Globus pallidus (tissue), 1 donor: ENCODE measurements at places on chromosomes 16 and 17.
A peak's percentile ranks its signal among the peaks of the same experiment; 100 is the strongest.

- DNase-seq: no peak
These were observed 6.7 kb upstream of the PHKG2 start for GRCh38 chr16:30741461-30741914.

DNA sequence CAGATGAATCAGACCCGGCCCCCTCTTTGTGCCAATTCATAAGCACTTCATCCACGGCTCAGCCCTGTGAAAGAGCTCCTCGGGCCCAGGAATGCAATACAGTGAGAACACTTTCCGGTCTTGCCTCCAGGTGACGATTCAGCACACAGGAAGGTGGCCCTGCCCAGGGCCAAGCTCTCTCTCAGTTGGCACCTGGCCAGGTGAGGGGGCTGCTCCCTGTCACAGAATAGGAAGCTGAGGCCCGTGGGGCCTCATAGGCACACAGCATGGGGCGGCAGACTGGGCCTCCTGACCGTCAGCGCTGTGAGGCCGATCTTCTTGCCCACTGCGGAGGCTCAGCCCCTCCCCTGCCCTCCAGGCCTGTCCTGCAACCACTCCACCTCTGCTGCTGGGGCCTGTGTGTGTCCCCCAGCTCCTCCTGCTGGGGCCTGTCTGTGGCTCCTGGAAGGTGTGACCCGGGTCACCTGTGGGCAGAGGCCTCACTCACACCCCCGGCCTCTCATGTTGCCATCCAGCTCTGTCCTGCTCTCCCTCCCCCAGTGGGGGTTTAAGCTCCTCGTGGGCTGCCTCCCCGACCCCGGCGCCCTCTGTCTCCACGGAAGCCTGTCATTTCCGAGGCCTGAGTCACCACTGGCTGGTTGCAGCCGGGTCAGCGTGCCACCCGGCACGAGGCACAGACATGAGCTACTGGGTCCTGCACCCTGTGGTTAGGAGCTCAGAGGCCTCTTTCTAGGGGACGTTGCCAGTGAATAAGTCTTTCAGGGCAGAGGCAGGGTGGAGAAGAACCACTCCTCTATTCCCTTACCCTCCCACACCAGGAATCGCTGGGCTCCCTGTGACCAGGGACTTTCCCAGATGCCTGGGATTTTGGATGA, 114.4 kb downstream of the SEC14L1 start:
- no peak for DNase-seq

- DNase-seq: no peak
These were observed 7.6 kb downstream of the UBALD2 start for GRCh38 chr17:76272541-76273444.

DNA sequence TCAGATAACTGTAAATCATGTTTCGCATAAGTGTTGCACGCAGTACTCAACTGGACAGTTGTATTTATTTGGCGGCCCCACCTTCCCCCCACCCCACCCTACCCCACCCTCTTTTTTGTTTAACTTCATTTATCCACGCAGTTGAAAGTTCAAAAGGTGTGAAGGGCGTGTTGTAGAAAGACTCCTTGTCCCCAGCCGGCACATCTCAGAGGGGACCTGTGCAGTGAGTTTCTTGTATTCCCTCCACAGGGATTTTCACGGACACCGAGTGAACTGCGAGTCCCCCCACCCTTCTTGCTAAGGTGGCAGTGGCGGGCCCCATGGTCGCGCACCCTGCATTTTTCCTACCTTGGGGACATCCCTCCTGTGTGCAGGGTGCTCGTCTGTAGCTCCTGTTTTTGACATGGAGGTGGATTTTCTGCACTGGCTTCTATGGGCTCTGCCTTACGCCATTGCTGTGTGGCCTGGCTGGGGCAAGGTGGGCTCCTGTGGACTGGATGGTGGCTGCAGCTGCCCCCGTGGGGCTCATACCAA, 36.2 kb downstream of the ADCY7 start:
- no peak for DNase-seq

GRCh38 chr17:752620-753219, 656 bp upstream of the GEMIN4 start:
- no peak for DNase-seq

DNA sequence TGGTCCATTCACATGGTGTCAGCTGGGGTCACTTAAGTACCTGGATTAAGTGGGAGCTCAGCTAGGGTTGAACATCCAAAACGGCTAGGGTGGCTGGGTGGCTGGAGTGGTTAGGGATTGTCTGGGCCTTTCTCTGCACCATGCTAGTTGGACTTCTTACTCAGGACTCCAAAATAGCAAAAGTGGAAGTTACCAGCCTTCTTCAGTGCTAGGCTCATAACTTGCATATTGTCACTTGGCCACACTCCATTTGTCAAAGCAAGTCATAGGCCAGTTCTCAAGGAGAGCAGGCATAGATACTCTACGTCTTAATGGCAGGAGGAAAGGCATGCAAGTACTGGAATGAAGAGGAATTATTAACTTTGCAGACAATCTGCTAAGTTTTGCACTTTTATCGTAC, 69.7 kb downstream of the ESRP2 start:
- no peak for DNase-seq

DNA sequence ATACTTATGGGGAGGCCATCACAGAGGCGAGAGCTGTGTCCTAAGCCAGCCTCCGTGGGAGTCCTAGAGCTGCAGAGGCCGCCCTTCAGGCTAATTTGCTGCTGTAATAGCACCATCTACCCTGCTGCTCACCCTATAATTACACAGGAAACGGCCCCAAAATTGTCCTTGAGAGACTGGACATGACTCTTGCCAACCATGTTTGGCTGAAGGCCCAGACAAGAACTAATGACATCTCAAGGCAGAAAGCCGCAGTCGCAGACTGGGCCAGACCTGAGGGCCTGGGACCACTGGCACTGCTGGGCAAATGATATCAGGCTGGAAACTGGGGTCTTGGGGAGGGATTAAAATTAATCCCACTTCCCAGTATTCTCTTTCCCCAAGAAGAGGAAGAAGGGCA, 24.1 kb downstream of the PSMD7 start:
- no peak for DNase-seq

DNA sequence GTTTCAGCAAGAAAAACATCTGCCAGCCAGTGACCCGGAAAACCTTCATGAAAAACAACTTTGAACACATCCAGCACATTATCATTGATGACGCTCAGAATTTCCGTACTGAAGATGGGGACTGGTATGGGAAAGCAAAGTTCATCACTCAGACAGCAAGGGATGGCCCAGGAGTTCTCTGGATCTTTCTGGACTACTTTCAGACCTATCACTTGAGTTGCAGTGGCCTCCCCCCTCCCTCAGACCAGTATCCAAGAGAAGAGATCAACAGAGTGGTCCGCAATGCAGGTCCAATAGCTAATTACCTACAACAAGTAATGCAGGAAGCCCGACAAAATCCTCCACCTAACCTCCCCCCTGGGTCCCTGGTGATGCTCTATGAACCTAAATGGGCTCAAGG, 22.2 kb downstream of the SLFN5 start:
- DNase-seq: no peak

- DNase-seq: no peak
These were observed 11.6 kb downstream of the MYO19 start for GRCh38 chr17:36523113-36523512.

DNA sequence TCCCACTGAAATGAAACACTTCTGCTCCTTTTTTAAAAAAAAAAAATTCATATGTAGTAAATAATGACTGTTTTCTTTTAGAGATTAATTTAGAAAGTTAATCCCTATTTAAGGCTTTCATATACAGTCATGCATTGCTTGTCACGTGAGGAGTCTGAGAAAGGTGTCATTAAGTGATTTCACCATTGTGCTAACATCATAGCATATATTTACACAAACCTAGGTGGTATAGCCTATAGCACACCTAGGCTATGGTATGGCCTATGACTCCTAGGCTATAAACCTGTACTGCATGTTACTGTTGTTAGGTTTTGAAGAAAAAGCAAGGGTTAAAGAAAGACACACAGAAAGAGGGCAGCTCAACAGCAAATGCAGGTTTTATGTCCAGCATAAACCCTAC, 13.7 kb downstream of the PPY start:
- DNase-seq: no peak

GRCh38 chr17:55567240-55568214, 56.3 kb upstream of the SMIM36 start:
- no peak for DNase-seq

GRCh38 chr17:55692276-55692675, 30.4 kb downstream of the TMEM100 start:
- no peak for DNase-seq

- DNase-seq: no peak
These were observed 20.1 kb downstream of the IRX3 start for GRCh38 chr16:54266363-54266955.

DNA sequence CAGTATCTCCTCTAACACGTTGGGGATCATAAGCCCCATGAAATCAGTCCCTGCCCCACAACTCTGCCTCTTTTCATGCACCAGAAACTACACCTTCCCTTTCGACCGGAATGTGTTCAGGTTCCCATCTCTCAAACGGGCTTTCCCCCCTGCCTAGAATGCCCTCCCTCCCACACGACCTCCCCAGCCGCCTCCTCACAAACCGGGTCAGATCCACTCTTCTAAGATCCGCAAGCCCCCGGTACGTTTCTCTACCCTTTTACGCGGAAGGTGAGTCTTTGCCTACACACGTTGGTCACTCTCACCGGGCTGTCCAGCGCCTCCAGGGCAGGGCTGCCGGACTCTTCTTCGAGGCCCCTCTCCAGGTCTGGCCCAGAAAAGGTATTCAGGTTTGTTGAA, 708 bp downstream of the DHX33 start:
- DNase-seq: no peak

GRCh38 chr17:550463-551180, 164.0 kb downstream of the VPS53 start:
- no peak for DNase-seq

DNA sequence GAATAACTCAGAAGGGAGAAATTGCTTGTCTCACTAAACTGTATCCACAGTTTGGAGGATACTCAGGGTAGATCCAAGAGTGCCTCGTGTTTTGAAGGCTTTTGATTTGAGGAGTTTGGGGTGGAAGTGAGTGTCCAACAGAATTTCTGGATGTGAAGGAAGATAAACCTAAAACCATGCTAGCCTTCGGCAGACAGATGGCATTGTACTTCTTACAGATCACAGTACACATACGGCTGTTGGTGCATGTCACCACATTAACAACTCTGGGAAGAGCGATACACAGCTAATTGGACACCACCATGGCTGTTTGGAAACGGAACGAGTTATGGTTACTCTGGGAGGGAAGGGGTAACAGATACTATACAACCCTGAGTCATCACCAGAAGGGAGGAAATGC, 420.4 kb downstream of the GRIN2A start:
- DNase-seq: peak; percentile 69

GRCh38 chr17:46192189-46192438, 1.1 kb downstream of the KANSL1 start:
- no peak for DNase-seq

- DNase-seq: no peak
These were observed 146.3 kb upstream of the FOXF1 start for GRCh38 chr16:86363836-86364618.

DNA sequence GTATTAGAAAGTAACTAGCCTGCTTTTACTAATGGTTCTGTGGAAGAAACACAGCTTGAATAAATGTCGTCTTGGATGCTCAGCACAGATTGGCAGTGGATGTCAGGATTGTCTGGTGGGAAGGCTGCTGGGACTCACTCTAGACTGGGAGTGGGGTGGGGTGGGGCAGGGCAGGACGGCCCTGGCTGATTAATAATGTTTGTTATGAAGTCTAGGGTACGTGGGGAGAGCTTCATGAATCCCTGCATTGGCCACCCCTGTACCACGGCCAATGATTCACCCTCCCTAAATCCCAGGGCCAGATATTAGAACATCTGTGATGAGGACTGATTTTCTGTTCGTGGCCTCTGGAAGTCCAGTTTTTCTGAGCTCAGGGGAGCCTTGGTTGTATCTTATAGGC, 421.0 kb downstream of the WWOX start:
- no peak for DNase-seq

GRCh38 chr17:47698749-47699535, 5.0 kb downstream of the TBKBP1 start:
- no peak for DNase-seq

DNA sequence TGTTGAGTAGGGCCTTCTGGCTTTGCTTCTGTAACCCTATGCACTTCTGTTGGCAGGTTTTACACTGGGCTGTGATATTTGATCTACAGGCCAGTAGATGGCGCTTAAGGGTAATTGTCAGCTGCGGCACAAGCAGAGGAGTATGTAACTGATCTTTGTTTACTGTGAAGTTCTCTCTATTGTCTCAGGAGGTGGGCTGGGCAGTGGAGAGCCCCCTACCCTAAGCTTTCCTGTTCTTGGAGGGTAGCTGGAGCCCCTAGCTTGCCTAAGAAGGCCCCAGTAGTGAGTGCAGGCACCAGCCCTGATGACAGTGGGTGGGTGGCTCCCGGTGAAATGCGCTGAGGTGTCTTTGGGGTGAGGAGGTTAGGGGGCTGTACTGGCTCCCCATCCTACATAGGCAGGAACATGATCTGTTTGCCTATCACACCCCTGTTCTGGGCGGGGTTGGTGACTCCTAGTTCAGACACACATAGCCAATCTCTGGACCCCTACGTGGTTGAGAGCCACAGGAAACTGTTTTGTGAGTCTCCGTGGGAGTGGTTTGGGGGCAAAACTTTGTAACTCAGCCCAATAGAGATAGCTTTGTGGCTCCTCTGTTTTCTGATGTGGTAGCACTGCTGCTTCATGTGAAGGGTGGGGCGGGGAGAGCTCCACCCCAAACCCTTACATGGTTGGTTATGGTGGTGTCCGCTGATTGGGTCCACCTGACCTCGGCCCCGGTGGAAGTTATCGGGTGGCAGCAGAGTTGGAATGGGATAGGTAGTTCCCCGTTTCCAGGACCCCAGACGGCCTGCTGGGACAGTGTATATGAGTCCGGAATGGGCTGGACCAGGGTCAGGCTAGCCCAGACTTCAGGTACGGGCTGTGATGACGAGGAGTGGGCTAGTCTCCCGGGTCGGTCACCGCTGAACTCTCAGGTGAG, 60.4 kb downstream of the SLFN11 start:
- DNase-seq: peak; percentile 37

DNA sequence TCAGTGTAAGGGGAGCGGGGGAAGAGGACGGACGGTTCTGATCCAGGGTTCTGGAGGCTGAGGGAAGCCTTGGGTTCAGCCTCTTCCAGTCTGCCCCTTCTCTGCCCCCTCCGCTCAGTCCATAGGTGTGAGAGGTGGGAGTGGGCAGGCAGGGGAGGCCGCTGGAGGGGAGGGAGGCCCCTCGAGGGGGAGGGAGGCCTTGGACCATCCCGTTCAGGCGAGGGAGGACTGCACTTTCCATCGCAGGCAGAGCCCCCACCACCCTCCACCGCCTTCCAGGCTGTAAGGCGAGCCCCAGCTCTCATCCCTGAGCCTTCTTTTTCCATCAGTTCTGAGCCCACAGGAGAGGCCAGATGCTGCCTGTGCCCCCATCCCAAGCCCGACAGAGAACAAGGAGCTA, 4.2 kb upstream of the AXIN1 start:
- no peak for DNase-seq

GRCh38 chr17:78993241-78993956, 13.7 kb upstream of the LGALS3BP start:
- no peak for DNase-seq

- peak; percentile 31 for DNase-seq
These were observed 181.1 kb downstream of the SEC14L1 start for GRCh38 chr17:77321649-77322513.

- no peak for DNase-seq
These were observed 15.6 kb downstream of the PDK2 start for GRCh38 chr17:50110591-50111349.
